Stimulated activated CD4-positive, alpha-beta T cell treated with anti-CD3 and anti-CD28 coated beads, Interleukin-15, amount 100 ng/mL, for 1 hour (primary cell): ENCODE measurements at places on chromosomes 12 and 14.

- no peak for DNase-seq
Observed at GRCh38 chr12:117069926-117070900, 29.0 kb downstream of the TESC start.

- no peak for DNase-seq
Observed at GRCh38 chr12:103688376-103689063, 101.4 kb downstream of the STAB2 start.

DNA sequence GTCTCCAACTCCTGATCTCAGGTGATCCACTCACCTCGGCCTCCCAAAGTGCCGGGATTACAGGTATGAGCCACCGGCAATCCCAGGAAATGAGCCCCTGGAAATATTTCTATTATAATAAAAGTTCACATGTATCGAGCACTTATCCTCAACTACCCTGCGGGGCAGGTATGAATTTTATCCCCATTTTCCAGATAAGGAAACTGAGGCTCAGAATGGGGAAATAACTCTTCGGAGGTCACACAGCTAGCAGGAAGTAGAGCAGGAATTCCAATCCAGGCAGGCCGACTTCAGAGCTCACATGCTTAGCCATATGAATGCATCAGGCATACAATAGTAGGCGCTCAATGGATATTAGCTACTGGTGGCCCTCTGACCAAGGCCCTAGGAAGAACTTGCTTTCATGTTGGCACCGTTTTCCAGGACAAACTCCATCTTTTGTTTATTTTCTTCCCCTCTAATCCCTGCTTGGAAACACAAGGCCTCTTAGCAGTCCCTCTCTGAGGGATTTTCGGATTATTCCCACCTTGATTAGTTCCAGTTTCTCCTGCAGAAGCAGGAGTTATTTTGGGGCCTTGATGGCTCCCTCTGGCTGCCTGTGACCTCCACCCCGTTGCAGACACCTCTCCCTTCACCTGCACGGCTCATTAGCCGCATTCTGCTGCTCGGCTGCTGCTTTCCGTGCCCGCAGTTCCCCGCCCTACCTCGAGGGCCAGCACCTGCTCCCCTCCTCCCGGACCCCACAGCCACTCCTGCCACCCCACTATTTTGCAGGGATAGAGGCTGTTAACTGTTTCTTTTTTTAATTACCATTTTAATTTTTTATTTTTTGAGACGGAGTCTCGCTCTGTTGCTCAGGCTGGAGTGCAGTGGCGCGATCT is 18.7 kb upstream of the POP5 start:
- DNase-seq: no peak

DNA sequence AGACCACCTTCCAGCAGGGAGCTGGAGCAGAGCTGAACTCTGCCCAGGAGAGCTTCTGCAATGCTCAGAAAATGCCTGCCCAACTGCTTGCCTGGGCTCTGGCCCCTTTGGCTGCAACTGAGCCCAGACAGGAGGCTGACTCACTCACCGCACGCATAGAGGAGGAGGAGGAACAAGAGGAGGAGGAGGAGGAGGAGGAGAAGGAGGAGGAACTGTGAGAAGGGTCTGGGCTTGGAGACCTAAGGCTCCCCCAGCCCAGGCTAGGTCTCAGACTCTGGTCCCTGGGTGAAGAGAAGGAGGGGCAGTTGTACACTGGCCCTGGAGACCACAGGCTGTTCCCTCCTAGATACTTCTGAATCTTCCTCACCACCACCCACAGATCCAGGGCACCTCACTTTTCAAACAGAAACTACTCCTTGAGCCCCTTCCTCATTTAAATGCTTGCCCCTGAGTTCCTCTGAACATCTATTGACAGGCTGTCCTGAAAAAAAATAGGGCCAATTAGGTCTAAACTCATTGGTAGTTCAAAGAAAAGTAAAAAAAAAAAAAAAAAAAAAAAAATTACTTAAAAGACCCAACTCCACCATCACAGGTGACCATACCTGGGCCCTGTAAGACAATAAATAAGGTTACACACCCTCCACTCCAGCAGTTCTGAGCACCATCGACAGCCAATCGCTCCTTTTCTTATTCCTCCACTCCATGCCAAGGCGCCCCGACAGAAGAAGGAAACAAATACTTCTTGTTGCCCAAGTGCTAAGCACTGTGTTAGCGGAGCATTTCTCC is 674 bp downstream of the VDR start:
- DNase-seq: peak; percentile 33

- DNase-seq: no peak
Observed at GRCh38 chr14:37083599-37083998, 88.8 kb downstream of the SLC25A21 start.

DNA sequence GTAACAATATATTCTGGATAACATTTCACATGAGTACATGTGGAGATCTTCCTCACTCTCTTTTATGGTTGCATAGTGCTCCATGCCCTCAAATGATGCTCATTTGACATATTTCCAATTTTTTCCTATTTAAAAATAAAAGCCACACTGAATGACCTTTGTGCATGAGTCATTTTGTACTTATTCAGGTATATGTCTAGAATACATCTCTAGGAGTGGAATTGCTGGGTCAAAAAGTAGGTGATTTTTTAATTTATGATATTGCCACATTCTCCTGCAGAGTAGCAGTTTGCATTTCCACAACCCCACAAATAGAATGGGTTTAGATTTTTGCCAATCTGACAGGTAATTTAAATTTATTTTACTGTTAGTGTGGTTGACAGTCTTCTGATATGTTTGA is 104.8 kb downstream of the RPAP3 start:
- no peak for DNase-seq

GRCh38 chr12:90953956-90954421 is 987 bp downstream of the CCER1 start:
- DNase-seq: peak; percentile 3

GRCh38 chr14:62144863-62145262 is 382.6 kb downstream of the SNAPC1 start:
- no peak for DNase-seq

DNA sequence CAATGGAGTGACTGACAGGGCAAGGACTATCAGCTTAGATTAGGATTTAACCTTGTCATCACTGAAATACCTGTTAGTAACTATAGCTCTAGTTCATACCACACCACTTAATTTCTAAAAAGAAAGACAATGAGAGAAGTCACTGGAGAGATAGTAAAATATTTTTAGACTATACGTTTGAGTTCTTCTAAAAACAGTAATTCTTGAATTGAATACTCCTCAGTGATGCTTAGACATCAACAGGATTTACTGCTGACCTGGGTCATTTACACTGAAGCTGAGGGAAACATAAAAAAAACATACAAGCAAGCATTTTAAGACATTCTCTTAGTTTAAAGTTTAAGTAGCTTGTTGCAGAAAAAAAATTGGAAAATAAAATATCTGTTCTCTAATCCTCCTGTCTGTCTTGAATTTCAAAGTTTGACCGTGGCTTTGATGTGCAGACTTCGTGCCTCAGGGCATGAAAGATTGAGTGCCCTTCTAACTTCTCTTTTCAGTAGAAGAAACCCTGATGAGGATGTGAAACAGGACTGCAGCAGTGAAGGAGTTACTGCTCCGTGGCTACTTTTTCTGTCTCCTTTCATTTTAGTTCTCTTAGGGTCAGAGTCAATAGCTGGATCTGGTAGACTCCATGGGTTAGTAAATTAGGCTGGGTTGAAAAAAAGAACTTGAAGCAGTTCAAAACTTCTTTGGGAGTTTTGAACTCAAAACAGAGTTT is 172.2 kb downstream of the PTPRO start:
- DNase-seq: no peak

DNA sequence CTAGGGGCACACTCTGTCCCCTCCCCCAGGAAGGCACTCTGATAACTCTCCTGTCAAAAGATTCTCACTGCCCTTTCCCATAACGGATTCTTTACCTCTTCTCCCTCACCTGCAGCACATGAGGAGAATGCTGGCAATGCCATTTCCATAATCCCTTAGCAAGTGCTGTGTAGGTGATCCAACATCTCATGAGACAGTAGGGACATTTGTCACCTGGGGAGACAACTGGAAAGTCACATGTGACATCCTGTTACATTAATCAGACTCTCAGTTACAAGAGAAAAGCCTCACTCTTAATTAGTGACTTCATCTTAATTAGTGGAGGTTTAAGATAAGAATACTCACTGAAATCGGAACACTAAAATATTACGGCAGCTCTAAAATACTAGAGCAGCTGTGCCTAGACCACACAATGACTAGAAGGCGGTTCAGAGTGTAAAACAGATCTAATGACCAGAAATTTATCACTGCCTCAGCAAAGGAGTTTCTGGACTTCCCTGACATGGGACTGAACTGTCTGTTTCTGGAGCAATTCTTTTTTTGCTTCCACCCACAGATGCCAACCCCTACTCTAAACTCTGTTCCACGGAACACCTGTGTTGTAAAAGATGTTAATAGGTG is 75.1 kb downstream of the SPTSSA start:
- no peak for DNase-seq

DNA sequence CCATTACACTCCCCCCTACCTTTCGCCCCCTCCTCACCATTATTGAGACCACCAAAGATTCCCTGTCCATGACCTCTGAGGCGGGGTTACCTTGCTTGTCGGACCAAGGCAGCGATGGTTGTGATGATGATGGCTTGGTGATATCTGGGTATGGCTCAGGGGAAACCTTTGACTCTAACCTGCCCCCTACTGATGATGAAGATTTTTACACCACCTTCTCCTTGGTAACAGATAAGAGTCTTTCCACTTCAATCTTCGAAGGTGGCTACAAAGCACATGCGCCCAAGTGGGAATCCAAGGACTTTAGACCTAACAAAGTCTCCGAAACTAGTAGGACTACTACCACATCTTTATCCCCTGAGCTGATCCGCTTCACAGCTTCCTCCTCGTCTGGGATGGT is 350.2 kb downstream of the DIO2 start:
- no peak for DNase-seq

- no peak for DNase-seq
Observed at GRCh38 chr12:31728289-31728916, 418 bp downstream of the AMN1 start.

GRCh38 chr12:24231298-24231697 is 281.8 kb upstream of the SOX5 start:
- no peak for DNase-seq

DNA sequence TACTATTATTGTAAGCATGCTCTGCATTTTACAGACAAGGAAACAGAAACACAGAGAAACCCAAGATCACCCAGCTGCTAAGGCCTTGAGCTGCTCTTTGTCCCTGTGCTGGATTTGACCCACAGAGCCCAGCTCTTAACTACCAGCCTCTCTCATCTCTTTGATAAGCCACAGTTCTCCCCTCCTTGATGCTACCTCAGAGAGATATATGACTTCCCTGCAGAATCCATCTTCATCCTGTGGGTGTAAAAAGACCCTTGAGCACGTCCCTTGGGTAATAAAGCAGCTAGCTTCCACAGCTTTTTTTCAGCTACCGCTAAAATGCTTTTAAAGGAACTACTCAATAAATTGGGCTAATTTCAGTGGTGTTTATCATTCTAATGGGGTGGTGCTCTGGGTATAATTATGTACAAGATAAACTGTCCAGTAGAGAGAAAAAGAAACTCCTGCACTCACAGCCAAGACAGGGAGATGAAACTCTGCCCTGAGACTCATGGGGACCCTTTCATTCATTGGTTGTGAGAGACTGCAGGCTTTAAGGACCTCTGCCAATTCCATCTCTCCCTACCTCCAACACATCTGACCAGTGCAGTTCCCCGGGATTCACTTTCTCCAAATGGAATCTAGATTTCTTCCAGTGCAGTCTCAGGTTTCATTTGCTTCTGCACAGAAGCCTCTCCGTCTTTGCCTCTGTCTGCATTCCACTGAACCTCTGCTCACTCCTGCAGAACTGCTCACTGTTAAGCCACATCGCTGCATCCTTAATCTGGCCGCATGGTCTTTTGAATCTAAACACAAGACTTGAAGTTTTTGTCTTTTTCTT is 24.7 kb upstream of the NTF3 start:
- no peak for DNase-seq

DNA sequence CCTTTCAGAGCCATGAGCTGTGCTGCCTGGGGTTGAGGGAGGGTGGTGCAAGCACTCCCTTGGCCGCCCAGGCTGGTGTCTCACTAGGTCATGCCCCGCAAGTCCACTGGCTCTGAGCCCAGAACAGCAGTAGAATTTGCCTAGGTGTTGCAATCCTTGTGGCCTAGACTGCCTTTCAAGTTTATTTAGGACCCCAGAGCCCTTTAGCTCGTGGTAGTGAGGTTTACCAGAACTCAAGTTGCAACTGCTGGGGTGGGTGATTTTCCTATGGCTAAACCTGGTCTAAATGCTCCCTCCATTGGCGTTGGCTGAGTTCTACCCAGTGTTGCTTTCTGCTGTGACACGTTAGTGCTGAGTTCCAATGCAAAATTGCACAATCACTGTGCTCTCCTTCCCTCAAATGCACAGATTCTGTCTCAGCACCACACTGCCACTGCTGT is 287.2 kb downstream of the BCAT1 start:
- no peak for DNase-seq

DNA sequence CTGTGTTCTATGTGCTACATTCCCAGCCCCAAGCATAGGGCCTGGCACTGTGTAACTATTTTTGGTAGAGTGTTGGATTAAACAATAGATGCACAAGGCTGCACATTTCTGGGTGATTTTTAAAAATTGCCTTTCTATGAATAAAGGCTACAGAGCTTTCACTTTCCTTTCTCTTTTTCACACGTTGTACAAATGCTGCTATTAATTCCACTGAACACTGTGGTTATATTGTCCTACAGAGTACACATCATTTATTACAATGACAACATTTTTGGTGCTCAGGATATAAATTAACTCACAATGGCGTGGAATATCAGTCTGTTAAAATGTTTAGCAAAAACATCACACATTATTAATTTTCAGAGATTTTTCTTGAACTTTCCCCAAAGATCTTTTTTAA is 3.6 kb upstream of the EML1 start:
- DNase-seq: no peak

DNA sequence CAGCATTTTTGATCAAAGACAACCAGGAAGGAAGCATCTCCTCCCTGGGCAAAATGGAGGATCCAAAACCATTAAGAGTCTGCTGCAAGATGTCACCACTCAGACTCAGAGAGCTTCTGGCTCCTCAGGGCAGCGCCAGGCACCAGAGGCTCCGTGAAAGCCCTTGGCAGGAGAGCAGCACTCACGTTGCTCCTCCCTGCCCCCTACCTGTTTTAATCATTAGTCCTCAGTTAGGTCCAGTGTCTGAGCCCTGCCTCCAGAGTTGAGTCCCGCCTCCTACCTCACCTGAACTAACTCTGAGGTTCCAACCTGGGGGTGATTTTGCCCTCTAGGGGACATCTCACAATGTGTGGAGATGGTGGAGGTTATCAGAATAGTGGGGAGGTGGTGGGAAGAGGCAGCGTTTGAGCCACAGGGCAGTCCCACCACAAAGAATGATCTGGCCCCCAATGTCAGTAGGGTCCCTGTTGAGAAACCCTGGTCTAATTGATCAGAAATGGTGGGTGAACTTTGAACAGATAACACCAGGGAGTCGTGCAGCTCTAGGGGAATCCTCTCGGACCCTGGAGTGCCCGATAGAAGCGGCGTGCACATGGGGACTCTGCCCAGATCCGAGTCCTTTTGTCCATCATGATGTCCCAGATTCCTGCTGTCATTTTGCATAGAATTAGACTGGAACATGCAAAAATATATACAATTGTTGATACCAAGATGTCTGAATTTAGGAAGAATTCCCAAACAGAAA is 156.7 kb upstream of the DIO3 start:
- DNase-seq: no peak
